DMS79 (cell line): ENCODE measurements at places on chromosomes 1 and 21.

DNA sequence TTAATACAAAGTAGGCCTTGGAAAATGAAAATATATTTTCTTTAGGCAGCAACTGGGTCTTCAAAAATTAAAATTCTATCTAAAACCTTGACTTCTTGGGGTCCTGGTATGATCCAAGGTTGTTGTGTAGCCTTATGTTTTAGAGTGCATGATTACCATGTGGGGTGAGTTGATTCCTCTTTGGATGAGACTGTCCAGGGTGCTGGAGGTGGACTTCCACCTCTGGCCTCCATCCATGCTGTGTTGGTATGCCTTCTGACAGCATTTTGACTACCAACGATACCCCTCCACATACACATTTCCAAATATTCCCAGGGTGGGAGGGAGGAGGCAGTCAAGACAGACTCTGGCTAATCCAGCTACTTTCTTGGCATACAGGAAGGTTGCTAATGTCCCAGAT, 205.0 kb downstream of the TNR start:
- DNase-seq, result no peak

GRCh38 chr1:2374252-2375155, 16.9 kb downstream of the MORN1 start:
- DNase-seq, result no peak

- DNase-seq, result no peak
Observed at GRCh38 chr1:210688512-210689234, 360.0 kb downstream of the HHAT start.

GRCh38 chr1:81654147-81654546, 146.6 kb upstream of the ADGRL2 start:
- no peak for DNase-seq

DNA sequence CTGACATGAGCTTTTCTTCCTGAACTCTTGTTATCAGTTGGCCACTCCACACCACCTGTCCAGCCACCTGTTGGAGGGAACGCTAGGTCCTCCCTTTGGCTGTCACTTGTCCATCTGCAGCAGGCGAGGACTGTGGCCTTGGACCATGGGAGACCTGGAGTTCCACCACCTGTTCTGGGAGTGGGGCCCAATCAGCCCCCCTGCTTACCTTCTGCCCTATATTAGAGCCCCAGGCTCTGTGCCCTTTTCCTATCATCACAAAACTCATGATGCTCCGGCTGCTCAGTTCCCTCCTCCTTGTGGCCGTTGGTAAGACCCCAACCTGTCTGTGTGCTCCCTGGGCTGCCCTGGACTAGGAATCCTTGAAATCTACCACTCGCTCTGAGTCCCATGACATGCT, at the start of gene CELA3A:
Gene CELA3A, plus strand, starts transcription at position 249 of the 400 bp plus-strand sequence. Its CDS starts 18 bp downstream, at position 267.
- no peak for DNase-seq

DNA sequence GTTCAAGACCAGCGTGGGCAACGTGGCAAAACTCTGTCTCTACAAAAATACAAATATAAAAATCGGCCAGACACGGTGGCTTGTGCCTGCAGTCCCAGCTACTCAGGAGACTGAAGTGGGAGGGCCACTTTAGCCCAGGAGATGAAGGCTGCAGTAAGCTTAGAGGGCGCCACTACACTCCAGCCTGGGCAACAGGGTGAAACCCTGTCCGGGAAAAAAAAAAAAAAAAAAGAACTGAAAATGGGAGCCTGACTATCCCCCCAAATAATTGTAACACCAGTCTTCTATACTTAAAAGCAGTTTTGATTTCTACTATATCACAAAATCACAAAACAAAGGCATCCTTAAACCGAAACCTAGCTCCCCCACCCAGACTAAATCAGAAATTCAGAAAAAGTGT, 60.3 kb downstream of the CDC42BPA start:
- no peak for DNase-seq

DNA sequence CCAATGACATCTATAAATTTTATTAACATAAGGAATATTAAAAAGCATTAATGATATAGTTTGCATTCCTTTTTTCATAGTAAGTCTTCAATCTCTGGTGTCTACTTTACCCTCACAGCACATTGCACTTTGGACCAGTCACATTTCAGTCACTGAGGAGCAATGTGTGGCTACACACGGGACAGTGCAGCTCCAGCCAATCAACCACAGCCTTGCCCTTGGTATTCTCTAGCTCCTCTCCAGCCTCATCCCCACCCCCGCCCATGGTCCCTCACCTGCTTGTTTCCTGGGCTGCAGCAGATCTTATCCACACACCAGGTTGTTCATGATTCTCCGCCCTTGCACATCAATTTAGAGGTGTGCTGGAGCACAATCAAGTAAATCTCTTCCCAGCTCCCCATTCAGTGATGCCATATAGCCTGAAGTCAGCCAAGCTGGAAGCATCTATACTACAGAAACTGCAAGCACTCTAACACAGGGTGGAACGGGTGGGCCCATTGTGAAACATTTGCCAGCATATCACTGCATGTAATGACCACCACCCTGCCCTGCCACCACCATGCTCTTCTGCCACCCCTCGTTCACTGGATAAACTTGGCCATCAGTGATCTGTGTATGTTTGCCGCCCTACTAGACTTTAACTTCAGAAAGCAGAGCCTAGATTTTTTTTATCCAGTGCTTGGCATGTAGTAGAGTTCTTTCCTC, 93.0 kb upstream of the SLC44A3 start:
- no peak for DNase-seq

- DNase-seq, result no peak
Observed at GRCh38 chr1:207145401-207146058, 41.5 kb downstream of the C4BPA start.

- DNase-seq, result no peak
Observed at GRCh38 chr1:159266832-159267231, 35.3 kb upstream of the FCER1A start.

GRCh38 chr1:200951016-200951415, 56.3 kb downstream of the INAVA start:
- DNase-seq, result no peak

DNA sequence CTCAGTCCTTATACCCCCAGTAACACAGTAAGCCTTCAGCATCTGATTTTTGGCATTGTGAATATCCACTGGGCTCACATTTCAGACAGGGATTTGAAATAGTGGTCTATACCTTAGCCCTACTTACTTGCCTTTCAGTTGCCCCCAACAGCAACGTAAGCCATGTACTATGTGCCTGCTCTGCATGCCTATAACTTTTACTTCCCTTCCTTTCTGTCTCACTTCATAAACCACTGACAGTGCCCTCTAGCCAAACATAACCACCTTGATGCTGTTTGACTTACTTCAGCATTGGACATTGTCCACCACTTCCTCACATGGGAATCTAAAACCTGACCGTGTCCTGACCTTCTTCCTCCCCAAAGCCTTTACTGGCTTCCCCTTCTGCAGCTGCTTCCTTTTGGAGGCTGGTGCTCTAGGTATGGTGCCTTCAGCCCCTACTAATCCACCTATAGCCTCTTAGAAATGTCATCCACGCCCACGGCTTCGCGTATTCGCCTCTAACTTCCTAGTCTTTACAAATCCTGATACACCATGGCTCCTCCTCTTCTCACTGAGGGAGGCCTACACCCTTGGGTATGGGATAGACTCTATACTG, 3.6 kb upstream of the ZNF672 start:
- no peak for DNase-seq

DNA sequence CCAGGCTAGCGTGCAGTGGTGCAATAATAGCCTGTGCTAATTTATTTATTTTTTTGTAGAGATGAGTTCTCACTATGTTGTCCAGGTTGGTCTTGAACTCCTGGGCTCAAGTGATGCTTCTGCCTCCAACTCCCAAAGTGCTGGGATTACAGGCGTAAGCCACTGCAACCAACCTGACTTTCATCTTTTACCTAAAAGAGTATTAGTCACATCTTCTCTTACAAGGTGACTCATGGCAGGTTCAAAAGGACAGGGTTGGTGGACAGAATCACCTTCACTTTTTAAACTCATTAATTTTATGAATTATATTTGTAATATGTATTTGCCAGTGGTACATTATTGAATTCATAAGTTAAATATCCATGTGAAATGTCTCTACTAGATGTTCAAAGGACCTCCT, 18.1 kb downstream of the JAM2 start:
- DNase-seq, result no peak

- no peak for DNase-seq
Observed at GRCh38 chr1:217369271-217369981, 261.5 kb downstream of the GPATCH2 start.

DNA sequence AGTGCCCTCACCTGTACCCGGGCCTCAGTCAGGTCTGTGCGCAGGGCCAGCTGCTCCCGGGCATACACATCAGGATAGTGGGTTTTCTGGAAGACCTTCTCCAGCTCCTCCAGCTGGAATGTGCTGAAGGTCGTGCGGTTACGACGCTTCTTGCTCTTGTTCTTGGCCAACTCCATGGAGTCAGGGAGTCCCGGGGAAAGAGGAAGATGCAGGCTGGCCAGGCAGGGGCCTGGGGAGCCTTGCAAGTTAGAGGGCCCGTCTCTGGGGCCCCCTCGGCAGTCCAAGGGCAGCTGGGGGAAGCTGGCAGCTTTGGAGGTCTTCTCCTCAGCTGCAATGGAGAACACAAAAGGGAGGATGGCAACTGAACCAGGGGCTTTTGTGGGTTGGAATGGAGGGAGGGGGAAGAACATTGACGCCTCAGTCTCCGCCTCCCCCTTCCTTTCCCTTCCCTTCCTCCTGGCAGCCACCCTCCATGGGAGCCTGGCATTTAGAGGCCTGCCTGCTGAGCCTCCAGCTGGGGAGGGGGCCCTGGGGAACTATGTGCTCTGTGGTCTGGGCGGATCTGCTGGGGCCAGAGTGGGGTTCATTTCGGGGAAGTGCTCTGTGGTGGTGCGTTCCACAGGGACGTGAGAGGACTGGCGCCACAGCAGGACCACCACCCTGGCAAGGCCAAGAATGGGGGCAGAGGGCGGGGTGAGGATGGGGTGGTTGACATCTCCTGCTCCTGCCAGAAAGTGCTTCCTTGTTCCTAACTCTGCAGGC, 5.7 kb downstream of the ALX3 start:
- DNase-seq, result no peak

GRCh38 chr21:23008601-23009202, 2010.5 kb downstream of the NCAM2 start:
- no peak for DNase-seq

- no peak for DNase-seq
Observed at GRCh38 chr1:240616018-240616417, 4.1 kb upstream of the GREM2 start.

DNA sequence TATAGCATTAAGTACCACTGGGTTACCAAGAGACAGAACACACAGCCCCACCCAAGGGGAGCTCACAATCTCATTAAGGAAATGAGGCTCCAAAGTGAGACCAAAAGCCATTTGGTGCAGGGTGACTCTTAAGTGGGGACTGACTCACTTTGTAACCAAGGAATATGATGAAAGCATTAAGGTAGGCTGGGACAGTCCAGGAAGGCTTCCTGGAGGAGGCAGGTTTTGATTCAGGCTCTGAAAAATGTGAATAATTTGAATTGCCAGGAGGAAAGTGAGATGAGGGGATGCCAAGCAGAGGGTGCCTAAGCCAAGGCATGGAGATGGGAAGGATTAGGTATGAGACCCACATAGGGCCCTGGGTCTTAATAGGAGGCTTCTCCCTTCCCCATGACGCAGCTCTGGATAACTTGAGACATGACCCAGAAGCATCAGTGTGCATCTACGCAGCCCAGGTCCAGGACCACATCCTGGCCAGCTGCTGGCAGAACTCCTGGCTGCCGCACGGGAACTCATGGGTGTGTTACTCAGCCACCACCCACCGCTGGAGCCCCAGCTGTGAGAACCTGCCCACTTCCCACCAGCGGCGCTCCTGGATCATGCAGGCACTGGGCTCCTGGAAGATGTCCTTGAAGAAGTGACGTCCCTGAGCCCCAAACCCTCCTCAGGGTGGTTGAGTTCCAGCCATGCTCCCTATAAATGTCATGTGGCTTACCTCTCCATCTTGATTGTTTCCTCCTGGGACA, 5.9 kb upstream of the TTC4 start:
- no peak for DNase-seq

DNA sequence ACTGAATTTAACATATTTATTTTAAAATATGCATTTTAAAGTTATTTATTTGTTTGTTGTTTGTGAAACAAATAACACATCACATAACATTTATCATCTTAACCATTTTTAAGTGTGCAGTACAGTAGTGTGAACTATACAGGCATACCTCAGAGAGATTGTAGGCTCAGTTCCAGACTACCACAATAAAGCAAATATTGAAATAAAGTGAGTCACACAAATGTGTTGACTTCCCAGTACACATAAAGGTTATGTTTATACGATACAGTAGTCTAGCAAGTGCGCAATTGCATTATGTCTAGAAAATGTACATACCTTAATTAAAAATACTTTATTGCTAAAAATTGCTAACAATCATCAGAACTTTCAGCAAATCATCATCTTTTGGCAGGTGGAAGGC, 739.4 kb upstream of the ADGRL4 start:
- DNase-seq, result no peak

- no peak for DNase-seq
Observed at GRCh38 chr1:110133436-110133835, 16.9 kb upstream of the SLC6A17 start.

DNA sequence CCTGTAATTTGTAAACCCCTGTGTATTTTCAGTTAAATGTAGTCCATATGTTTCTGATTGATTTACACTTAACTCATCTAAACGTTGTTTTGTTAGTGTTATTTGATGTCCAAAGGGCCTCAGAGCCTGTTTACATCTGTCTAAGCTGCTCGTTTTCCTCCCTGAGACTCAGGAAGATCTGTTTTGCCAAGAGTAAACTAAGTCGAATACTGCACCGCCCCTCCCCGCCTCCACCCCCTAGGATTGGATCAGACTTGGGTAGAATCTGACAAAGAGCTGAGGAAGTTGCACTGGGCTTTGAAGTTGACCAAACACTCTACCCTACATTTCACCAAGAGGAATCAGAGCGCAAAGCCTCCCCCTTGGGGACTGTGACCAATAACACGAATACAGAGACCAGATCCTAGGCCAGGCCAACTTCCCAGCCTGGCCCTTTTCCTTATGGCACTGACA, 206.9 kb upstream of the LMO4 start:
- no peak for DNase-seq

DNA sequence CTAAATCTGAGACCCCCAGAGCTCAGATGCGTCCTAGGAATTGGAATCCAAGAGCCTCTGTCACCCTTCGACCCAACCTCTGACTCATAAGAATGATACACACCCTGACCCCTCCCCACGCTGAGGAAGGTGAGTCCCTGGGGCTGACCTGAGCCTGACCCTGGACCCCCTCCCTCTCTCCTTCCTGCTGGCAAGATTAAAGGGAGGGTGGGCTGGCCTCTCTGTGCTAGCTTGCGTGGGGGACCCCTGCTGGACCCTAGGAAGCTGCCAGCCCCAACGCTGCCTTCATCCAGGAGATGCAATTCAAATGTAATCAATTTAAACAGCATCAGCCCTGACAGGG, 627 bp downstream of the PLEKHA6 start:
- DNase-seq, result no peak

GRCh38 chr1:152479792-152480595, 30.6 kb upstream of the LCE5A start:
- no peak for DNase-seq

- no peak for DNase-seq
Observed at GRCh38 chr1:158328426-158328825, 2.9 kb downstream of the CD1B start.

- DNase-seq, result no peak
Observed at GRCh38 chr1:247371801-247372259, 40.2 kb upstream of the ZNF496 start.
